ENCODE measurements at places on chromosomes 1 and 21.

GRCh38 chr1:98017184-98017583, 96.3 kb upstream of the DPYD start:
- DNase-seq, result no peak

GRCh38 chr1:17097147-17097546, 22.1 kb downstream of the PADI2 start:
- DNase-seq, result no peak

- no peak for DNase-seq
These were observed 25.6 kb downstream of the MATN1 start for GRCh38 chr1:30697571-30698376.

DNA sequence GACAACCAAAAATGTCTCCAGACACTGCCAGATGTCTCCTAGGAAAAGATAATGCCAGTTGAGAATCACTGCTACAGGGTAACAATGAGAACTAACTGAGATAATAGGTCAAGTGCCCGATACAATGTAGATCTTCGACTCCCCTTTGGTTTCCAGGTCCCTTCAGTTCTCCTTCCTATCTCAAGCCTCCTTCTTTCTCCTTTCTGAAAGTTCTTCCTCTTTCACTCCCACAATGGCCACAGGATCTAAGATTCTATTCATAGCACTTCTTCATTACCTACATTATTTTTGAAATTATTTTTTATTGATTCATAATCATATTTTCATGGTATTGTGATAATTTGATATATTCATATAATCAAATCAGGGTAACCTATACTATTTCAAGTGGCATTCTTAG, 6.3 kb downstream of the PFDN2 start:
- no peak for DNase-seq

DNA sequence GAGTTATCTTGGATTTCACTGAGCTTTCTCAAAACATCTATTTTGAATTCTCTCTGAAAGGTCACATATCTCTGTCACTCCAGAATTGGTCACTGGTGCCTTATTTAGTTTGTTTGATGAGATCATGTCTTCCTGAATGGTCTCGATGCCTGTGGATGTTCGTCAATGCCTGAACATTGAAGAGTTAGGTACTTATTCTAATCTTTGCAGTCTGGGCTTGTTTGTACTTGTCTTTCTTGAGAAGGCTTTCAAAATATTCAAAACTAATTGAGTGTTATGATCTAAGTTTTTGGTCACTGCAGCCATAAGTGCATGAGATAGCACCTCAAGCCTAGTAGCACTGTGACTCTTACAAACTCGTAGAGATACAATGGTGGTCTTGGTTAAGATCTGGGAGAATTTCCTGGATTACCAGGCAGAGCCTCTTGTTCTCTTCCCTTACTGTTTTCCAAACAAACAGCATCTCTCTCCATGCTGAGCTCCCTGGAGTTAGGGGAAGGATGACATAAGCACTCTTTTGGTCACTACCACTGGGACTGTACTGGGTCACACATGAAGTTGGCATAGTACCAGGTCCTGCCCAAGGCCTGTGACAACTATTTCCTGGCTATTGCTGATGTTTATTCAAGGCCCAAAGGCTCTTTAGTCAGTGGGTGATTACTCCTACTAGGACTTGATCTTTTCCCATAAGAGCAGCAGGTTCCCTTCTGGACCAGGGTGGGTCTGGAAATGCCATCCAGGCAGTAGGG, 25.6 kb downstream of the SLC22A15 start:
- no peak for DNase-seq

- DNase-seq, result no peak
These were observed 415 bp upstream of the LAD1 start for GRCh38 chr1:201399352-201400126.

DNA sequence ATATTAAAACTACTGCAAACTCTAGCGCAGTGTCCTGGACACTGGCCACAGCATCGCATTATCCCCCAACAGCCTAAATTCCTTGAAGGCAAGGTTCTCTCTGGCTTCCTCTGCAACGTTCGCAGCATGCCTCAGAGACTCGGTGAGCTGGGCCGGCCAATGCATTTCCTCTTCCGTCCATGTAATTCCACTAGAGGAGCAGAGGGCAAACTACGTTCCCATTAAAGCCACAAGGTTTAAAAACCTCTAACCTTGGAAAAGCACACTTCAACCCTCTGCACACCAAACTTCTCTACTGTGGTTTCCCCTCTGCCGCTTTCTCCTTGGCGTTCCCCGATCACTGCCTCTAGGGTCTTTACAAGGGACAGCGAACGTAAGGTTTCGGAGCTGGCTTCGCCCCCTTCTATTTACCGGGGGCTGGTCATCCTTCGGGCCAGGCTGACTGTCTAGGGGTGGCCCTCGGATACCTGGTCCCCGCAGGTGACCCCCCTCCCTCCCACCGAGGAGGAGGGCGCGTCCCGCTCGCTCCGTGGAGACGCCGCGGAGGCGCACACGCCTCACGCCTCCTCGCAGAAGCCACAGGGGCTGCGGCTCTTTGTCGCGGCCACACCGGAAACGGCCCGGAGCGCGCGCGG, 456 bp upstream of the SMYD2 start:
- no peak for DNase-seq

GRCh38 chr1:84810343-84810742, 82.7 kb downstream of the LPAR3 start:
- DNase-seq, result no peak

DNA sequence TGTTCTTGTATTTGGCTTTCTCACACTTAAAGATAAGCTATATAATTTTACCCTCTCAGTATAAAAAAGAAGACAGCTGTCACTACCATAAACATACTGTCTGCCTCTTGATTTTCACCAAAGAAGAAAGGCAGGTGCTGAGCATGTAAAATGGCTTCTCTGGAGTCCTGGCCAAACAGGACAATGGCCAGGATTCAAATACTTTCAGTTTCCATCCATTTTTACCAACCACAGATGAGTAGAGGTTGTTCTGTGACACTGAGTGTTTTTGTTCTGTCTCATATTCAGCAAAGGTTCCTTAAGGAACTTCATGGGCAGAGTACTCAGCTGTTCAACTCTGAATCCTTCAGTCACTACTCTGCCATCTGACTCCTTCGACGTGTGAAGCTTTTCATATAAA, 29.4 kb upstream of the RAB3GAP2 start:
- DNase-seq, result no peak

DNA sequence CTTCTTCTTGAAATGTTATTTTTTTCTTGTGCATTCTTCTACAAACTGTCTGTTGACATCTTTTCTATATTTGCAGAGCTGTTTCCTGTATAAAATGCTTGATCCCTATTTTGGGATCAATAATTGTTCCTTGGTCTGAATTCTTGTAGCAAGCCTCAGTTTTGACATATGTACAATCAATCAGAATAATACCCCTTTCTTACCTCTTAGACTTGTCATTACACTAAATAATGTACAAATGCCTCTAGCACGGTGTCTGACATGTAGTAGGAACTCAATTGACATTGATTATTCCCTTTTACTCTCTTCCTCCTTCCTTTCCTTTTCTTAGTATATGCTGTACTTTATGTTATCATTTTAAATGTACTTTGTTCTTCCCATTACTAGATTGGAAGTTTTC, 25.2 kb downstream of the RWDD3 start:
- no peak for DNase-seq

DNA sequence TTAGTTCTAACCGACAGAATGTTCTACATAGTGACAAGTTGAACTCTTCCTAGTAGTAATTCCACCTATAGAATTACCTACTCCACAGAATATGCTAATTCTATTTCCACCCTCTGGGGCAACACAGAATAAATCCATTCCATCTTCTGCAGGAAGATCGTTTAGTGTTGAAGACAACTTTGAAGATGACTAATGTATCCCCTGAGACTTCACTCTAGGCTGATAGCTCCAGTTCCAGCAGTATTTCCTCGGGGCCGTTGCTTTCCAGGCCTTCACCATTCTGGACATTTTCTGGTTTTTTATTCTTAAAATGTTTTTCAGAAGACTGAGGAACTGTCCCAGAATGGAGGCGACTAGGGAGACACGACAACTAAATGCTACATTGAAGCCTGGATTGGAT, 61.0 kb upstream of the CSF1 start:
- DNase-seq, result no peak

- no peak for DNase-seq
These were observed 87.1 kb upstream of the COL6A1 start for GRCh38 chr21:45894450-45894825.

- DNase-seq, result no peak
These were observed 140.7 kb downstream of the FAM78B start for GRCh38 chr1:166026143-166026542.

GRCh38 chr1:173758110-173758509, 43.3 kb downstream of the KLHL20 start:
- DNase-seq, result no peak

GRCh38 chr1:12088607-12089006, 25.5 kb downstream of the TNFRSF8 start:
- no peak for DNase-seq

DNA sequence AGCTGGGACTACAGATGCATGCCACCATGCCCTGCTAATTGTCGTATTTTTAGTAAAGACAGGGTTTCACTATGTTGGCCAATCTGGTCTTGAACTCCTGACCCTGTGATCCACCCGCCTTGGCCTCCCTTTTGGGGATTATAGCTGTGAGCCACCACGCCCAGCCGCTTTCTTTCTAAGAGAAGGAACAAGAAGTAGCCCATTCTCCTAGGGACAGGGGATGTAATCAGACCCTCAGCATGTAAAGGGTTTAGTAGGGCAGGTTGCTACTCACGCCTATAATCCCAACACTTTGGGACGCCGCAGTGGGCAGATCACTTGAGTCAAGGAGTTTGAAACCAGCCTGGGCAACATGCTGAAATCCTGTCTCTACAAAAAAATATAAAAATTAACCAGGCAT, 189.7 kb downstream of the TOMM20 start:
- DNase-seq, result no peak

DNA sequence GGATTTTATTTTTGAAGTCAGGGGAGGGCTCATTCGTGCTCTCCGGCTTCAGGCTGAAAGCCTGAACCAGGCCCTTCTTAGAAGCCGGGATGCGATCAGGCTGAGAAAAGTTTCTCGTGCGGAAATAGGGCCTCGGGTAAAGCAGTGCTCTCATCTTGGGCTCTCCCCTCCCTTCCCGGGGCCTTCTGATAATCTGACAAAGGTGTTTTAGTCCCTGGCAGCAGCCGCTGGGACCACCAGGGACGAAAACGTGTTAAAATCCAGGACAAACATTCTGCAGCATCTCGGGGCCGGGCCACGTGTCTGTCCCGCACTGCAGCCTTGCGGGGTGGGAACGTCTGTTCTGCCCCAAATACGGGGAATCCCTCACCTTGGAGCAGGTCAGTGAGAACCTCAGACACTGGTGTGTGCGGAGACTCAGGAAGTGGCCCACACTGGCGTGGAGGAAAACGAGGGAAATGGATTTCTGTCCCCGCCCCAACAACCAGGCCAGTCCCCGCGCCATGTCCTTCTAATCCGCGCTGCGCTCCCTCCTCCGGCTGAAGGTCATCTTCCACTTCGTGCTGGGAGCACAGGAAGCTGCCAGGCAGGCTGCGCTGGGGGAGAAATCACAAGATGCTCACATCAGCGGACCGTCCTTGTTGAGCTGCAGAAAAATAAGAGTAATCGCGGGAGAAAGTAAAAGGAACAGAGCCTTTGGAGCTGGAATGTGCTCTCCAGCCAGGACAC, 16.6 kb upstream of the AJAP1 start:
- DNase-seq, result no peak

DNA sequence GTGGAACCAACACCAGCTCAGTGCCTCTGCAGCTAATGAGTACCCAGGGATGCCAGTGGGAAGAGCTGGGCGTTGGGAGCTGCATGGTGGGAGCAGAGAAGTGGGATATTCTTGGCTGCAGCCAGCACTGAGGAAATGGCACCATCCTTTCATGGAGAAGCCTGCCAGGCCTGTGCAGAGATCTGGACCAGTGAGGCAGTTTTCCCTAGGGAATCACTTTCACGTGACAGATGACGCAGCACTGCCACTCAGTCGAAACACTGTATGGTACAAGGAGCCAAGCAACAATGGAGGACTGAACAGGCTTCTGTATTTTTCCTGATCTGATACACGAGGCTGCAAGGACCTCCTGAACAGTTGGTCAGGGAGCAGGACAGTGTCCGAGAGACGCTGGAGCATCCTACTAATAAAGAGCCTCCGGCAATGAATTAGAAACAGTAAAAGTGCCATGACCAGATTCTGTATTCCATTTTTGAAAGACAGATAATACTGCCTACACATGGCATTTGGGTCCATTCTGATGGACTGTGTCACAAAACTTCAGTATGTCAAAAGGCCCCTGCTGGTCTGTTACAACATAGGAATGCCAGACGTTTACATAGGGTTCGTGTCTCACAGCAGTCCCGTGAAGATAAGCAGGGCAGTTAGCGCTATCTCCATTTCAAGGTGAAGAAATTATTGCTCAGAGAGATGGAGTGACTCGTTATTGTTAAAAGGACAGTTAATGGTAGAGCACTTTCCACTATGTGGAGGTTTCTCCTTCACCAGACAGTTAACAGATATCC, 44.0 kb upstream of the LMO4 start:
- DNase-seq, result no peak

GRCh38 chr1:212062832-212063438, 27.4 kb downstream of the DTL start:
- no peak for DNase-seq

DNA sequence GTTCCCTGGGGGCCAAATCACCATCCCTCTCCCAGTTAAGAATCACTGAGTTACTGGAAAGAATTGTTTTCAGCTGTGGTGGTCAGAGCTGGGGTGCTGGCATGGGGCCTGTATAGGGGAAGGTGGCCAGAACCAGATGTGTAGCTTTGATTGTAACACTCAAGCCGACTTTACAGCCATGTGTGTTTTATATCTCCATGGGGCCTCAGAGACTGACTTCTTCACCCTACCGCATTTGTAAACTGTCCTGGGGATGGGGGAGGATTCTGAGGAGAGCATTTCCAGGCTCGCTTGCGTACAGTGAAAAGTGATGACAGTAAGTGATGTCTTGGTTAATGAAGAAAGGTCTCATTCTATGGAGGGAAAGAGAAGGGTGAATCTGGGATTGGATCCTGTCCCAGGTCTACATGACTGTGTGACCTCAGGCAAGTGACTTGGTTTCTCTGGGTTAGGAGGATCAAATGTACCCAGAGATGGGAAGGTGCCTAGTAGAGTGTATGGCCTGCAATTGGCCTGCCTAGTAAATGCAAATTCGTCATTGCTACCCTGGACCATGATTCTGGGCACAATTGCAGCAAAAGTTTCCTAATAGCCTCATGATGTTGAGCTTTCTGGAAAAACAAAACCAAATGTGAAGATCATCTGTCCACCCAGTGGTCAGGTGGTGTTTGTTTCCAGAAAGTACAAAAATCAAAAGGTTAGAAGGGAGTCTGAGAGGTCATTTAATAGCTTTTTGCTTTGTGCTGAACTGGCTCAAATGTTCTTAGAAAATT, 49.7 kb upstream of the RCC2 start:
- no peak for DNase-seq
